ENCODE measurements at places on chromosomes 13 and 19. TPM values are rescaled to one million over a fixed set of nuclear protein-coding genes. Genes with fewer than 3 reads are reported as not detected.

DNA sequence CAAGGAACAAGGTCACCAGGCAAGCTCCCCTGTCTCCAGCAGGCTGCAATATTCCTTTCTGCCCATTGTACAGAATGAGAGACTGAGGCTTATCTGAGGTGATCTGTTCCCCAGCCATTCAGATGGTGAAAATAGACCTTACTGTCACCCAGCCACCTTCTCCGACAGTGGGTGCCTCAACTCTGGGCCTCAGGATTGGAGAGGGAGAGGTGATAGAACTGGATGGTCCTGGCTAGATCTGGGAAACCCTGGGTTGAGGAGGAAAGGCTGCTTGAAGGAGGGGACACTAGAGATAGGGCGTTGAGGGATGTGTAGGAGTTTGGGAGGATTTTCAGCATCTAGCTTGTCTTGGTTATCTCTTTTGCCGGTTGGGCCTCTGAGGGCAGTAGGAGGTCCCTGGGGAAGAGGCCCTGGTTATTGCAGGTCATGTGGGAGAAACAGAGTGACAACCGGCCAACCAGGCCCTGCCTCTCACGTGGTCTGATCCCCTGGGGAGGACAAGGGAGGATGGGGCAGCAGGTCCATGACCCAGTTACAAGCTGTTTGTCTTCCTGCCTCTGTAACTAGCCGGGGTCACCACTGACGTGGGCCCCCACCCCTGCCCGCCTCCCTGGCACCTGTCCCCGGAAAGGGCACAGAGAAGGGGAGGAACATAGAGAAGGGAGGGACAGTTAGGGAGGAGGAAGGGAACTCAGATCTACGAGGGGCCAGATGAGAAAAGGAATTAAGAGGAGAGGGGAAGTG, 8.2 kb downstream of the NFIC start:
- DNase-seq, result no peak

DNA sequence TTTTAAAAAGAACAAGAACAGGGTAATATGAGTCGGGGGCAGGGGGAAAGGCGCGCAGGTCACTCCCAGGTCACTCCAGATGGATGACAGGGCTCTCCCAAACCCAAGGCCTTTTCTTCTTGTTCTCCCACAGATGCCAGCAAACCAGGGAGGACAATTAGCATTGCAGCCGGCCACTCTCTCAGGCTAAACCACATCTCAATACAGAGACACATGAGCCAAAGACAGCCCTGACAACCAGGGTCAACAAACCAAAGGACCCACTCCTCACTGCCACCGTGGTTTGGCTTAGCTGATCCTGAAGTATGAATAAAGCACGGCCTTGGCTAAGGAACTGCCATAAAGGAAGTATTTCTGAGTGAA, 47.3 kb downstream of the LATS2 start:
- no peak for DNase-seq

GRCh38 chr13:83633746-83634145, 248.5 kb downstream of the SLITRK1 start:
- no peak for DNase-seq

GRCh38 chr13:49342454-49342853, 94.7 kb downstream of the CDADC1 start:
- DNase-seq, result peak; percentile 68

DNA sequence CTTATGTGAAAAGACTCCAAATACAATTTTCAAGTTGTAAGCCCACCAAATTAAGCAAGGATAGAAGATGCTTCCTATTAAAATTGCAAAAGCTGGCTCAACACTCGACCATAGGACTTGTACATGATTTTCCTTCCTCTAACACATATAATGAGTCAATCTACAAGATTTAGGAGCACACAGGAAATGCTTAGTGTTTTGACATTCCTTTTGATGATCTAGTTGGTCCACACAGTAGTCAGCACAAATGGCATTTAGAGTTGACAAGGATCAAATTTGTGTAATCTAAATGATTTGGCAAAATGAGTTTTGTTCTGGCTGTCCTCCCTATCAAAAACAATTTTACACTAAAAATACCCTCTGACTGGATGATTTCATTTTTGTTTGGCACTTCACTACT, 340.2 kb downstream of the DIAPH3 start:
- no peak for DNase-seq

GRCh38 chr13:109401891-109402290, 384.5 kb downstream of the IRS2 start:
- no peak for DNase-seq

- peak; percentile 40 for DNase-seq
These were observed 4.1 kb downstream of the SPRY2 start for GRCh38 chr13:80336776-80337287.

DNA sequence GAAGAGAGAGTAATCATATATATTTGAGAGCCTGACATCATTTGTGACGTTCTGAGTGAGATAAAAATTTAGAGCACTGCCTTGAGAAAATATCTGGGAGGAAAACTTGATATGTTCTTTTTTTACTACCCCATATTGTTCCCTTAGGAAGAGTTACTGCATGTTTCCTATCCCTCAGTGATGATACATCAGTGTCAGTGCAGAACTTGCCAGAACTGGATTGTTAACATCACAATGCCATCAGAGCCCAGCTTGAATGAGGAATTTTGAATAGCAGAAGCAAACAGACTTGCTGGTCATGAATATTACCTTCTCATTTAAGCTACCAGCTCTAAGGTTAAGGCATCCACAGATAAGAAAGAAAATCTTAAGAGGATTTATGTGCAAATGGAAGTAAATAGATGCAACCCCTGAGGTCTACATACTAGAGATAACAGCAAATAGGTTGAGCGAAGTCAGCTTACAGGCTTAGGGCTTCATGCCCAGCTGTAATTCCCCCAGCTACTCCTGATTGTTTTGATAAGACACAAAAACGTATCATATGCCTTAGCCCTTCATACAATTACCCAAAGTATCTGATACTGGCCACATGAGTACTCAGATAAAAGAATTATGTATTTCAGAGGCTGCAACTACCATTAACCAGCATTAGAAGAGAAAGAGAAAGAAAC, 313.7 kb upstream of the ATXN8OS start:
- DNase-seq, result no peak

- no peak for DNase-seq
These were observed 25.7 kb downstream of the SH3GL1 start for GRCh38 chr19:4374498-4375163.

- DNase-seq, result no peak
These were observed 1.3 kb downstream of the RFX1 start for GRCh38 chr19:14004619-14005348.

DNA sequence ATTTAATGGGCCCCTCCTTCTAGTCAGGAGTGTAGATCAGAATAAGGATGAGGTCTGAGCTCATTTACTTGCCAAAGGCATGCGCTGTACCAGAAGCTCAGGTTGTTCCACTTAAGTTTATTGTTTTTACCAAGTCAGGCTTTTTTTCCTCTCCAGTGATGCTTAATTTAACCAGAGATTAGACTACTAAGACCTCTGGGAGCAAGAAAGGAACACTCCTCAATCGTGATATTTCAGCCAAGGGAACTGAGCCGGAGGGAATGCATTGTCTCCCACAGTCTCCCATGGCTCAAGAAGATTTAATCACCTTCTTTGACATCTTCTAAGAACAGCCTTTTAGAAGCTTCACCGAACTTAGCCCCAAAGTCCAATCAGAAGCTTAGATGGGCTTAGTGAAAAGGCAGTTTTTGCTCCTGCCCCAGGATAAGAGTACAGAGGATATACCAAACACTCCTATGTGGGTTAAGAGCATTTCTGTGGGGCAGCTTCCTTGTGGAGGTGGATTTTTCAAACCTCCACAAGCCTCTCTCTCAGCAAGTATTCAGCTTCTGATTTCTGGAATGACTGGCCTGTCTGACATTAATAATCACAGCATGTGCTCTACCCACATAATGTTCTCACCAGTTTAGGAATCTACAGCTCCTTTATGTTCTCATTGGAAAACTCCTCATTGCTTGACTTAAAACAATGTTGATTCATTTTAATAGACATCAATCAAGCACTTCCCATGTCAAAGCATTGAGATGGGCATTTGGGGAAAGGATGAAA, 322.7 kb downstream of the SUCLA2 start:
- no peak for DNase-seq

- DNase-seq, result no peak
These were observed 59.6 kb downstream of the EFNB2 start for GRCh38 chr13:106475852-106476251.

DNA sequence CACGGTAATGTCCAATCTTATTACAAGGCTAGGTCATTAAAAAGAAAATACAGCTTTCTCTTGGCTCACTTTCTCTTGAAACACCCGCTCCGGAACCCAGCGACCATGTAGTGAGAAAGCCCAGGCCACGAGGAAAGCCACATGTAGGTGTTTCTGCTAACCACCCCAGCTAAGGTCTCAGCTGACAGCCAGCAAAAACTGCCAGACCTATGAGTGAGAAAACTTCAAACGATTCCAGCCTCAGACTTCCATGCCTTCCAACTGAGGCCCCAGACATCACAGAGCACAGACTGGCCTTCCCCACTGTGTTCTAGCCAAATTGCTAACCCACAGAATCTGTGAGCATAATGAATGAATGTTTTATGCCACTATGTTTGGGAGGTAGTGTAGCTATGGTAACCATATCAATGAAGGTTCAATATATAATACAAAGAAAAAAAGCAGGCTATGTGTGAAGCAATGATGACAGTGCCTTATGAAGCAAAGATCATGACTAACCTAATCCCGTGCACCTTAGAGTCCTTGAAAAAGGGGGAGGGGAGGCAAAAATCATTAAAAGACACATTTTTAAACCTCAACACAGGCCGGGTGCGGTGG, 11.9 kb upstream of the TPTE2 start:
- DNase-seq, result peak; percentile 69

GRCh38 chr19:16319481-16319880, 5.1 kb upstream of the KLF2 start:
- no peak for DNase-seq

DNA sequence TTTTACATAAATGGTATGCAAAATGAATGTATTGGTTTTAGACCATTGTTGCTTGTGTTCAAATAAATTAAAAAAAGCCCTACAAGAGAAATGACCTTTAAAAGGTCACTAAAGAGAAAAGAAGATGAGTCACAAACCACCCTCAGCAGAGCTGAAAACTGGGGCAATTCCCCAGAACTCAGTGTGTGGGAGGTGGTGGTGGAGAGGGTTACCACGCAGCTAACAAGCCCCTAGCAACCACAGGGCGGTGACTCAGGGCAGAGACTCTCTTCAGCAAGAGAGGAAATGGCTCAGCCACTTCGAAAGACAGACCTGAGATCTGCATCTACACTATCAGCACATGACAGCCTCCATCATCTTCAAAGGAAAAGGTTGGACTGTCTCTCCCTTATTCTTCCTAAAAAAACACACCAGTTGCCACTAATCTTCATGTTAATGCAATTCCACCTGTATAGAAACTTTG, 29.4 kb upstream of the NDFIP2 start:
- no peak for DNase-seq

- DNase-seq, result no peak
These were observed at the start of gene GPR18 for GRCh38 chr13:99258210-99258860. Gene GPR18, minus strand, starts transcription at chr13:99258379. Its CDS starts 2,507 bp downstream, at chr13:99255872.

GRCh38 chr13:52155177-52155576, 4.2 kb downstream of the NEK3 start:
- no peak for DNase-seq

DNA sequence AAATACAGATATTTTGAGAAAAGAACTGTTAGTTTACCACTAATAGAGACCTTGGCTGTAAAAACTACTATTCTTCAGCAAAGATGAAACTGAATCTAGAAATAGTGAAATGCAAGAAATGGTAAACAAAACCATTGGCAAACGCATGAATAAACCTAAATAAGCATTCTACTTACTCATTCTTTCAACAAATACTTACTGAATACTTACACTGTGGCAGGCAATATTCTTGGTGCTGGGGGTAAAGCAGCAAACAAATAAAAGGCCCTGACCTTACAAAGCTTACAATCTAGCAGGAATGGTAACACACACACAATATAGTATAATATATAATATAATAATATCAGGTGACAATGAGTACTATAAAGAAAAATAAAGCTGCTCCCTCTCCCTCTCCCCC, 38.7 kb downstream of the KATNAL1 start:
- DNase-seq, result no peak

DNA sequence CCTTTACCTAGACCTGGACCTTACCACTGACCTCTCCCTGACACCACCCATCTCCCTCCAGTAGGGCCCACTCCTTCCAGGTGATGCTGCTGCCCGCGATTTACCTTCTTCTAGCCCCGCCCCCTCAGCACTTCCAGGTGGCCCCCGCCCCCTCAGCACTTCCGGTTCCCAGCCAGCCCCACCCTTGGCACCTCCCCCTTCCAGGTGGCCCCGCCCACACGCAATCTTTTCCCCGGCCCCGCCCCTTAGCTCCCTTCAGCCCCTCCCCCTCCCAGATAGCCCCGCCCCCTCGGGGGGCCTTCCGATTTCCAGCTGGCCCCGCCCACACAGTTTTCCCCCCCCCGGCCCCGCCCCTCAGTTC, 586 bp downstream of the LIG1 start:
- DNase-seq, result peak; percentile 83

DNA sequence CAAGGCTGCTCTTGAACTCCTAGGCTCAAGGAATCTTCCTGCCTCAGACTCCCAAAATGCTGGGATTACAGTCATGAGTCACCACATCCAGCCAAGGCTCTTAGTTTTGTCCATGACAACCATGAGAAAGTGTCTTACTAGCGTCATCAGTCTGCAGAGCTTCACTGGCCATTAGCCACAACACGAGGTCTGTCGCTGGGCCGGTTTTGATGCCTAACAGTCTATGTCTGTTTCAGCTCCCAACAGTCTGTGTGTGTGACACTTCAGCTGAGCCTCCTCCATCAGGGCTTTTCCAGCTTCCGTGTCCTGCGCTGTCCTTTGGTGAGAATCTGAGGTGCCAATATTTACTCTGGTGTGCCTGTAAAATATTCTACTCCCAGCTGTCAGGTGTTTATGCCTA, 47.6 kb downstream of the CEP89 start:
- no peak for DNase-seq

- DNase-seq, result peak; percentile 4
These were observed 22.2 kb upstream of the SPRYD7 start for GRCh38 chr13:49958321-49958720.

GRCh38 chr13:32023698-32024097, 7.9 kb upstream of the FRY start:
- DNase-seq, result no peak

GRCh38 chr19:12715102-12715501, 8.6 kb downstream of the TNPO2 start:
- no peak for DNase-seq

DNA sequence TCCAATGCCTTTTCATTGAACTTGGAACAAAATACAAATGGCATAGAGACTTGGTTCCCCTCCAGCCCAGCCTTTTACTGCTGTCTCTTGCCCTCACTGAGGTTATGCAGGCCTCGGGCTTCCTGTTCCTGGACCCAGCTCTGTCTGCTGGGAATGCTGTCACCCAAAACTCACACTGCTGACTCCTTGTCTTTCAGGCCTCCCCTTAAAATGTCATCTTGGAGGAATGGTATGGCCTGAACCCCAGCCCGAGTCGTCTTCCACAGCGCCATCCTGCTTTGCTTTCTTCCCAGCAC, 9.7 kb upstream of the ANKRD10 start:
- DNase-seq, result no peak

GRCh38 chr19:40588110-40588854, 11.6 kb downstream of the SHKBP1 start:
- DNase-seq, result no peak

CELF5 gene
- 33.6 TPM for polyA plus RNA-seq

PEX11G gene
- polyA plus RNA-seq, result 8.9 TPM

USHBP1 gene
- 1.0 TPM for polyA plus RNA-seq

ZIM2 gene
- polyA plus RNA-seq, result not detected

CD37 gene
- polyA plus RNA-seq, result 8.2 TPM

ZNF763 gene
- polyA plus RNA-seq, result 0.53 TPM

ZNF780B gene
- polyA plus RNA-seq, result 0.88 TPM

ARL11 gene
- polyA plus RNA-seq, result not detected

SLC7A10 gene
- 4.7 TPM for polyA plus RNA-seq

TMC4 gene
- 4.1 TPM for polyA plus RNA-seq

PRRG2 gene
- polyA plus RNA-seq, result 0.95 TPM

PRSS57 gene
- polyA plus RNA-seq, result not detected

ZNF525 gene
- 1.1 TPM for polyA plus RNA-seq
